Peyer's patch (tissue), 4 donors: ENCODE measurements at places on chromosomes 5 and 9. TPM values are rescaled to one million over a fixed set of nuclear protein-coding genes. Genes with fewer than 3 reads are reported as not detected.

DNA sequence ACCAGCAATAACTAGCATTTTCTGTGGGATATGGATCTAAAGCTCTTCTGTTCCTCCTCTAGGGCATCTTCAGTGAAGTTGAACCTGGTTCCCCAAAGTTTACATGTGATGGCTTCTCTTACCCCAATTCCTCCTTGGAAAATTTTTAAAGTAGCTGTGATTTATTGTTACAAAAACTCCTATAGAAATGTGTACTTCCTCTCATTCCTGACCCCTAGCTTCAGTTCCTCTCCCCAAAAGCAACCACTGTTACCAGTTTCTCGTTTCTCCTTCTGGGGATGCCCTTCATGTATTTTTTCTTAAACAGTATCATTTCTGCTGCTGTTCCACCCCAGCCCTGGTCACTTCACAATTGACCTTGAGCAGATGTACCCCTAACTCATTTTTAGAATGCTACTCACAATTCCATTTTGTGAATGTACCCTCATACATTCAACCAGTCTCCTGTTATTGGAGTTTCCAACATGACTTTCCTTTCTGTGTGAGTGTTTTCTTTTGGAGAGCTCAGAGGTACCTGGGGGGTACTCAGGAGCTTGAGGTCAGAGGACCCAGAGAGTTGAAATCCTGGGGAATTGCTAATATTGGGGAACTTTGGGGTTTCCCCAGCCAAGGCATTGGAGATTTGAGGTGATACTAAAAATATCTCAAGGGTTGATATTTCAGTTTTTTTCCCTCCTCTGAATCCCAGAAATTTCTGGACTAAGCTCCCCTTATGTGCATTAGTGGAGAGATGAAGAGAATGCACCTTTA lies 18.6 kb upstream of the GLRX start:
- no peak for DNase-seq

GRCh38 chr5:54401515-54401914 lies 54.0 kb upstream of the HSPB3 start:
- no peak for DNase-seq

Gene PCDHB13
- 0.35 TPM for total RNA-seq

- DNase-seq = no peak
Observed at GRCh38 chr5:35337340-35338156, 107.3 kb upstream of the PRLR start.

- DNase-seq = no peak
Observed at GRCh38 chr5:59312223-59312622, 581.3 kb downstream of the PDE4D start.

- no peak for DNase-seq
Observed at GRCh38 chr5:52255308-52255707, 532.4 kb upstream of the ITGA1 start.

DNA sequence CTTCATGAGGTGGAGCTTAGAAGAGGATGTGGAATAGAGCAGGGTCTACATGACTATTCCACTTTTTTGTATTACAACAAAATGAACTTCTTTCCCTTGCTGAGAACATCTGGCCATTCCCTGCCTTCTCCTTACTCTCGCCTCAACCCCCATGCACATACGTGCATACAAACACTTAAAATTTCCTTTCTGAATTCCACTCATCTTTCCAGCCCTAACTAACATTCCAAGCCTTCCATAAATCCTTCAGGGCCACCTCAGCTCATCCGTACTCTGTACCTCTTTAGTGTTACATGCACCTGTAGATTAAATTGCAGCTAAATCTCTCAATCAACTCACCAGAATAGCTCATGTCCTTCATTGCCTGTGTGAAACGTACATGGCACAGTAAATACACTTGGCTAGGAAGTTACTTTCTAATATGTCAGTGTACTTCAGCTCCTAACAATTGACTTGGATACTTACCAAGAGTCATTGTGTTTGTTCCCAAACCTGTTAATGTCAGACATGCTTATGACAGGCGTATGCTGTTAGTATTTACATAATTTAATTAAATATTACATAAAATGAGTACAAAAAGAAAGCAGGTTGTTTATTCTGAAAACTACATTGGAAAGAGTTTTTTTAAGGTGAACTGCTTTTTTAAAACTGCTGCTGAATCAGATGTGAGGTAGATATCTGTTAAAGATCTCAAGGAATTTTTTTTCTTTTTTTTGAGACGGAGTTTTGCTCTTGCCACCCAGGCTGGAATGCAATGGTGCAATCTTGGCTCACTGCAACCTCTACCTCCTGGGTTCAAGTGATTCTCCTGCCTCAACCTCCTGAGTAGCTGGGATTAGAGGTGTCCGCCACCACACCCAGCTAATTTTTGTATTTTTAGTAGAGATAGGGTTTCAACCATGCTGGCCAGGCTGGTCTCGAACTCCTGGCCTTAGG lies 55.7 kb downstream of the GLIS3 start:
- DNase-seq = no peak

- DNase-seq = no peak
Observed at GRCh38 chr9:127746959-127747569, 12.0 kb upstream of the TOR2A start.

DNA sequence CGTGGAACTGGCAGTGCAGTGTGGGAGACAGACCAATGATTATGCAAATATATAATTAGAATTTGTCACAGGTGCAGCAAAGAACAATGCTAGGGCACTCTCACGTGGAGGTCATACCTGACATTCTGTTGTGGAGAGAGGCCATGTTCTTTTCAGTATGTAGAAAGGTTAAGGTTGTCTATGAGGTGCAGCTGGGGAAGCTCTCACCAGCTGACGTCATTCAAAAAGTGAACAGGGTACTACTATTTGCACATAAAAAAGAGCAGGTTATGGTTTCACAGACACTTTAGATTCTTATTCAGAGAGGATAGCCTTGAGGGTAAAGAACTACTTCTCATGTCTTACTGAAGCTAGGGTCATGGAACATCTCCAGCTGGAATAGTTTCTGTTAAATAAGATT lies 19.1 kb downstream of the SH3GL2 start:
- no peak for DNase-seq
